Lung (tissue), 17 donors: ENCODE measurements at places on chromosomes 16 and 17. TPM values are rescaled to one million over a fixed set of nuclear protein-coding genes. Genes with fewer than 3 reads are reported as not detected.

- H3K27me3 ChIP-seq, result no peaks in the 10 kb centered on the region
- H3K36me3 ChIP-seq, result no peaks in the 10 kb centered on the region
Measured at GRCh38 chr16:85995541-85996423, 96.8 kb downstream of the IRF8 start.

DNA sequence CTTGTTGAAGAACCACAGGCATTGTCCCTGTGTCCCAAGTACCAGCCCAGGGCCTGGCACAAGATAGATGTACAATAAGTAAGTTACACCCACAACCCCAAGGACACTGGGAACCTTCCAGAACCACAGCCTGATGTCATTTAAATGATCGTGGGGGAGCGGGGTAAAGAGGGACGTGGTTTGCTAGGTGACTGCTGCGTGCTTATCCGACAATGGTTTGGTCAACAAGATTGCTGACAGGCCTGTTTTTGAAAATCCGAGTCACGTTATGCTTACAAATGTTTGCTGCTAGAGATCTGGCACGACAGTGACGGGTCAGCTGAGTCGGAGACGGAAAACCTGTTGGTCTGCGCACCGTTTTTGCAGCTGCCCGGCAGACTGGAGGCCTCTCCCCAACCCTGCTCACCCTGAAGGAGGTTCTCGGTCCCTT, 22.8 kb downstream of the COTL1 start:
- H3K27ac ChIP-seq, result no peak overlapping the region
- H3K36me3 ChIP-seq, result no peaks in the 10 kb centered on the region
- DNase-seq, result peak; percentile 53
- peaks cover 28% of the 10 kb centered on the region for H3K4me1 ChIP-seq
- H3K27me3 ChIP-seq, result no peaks in the 10 kb centered on the region
- H3K4me3 ChIP-seq, result no peak overlapping the region

DNA sequence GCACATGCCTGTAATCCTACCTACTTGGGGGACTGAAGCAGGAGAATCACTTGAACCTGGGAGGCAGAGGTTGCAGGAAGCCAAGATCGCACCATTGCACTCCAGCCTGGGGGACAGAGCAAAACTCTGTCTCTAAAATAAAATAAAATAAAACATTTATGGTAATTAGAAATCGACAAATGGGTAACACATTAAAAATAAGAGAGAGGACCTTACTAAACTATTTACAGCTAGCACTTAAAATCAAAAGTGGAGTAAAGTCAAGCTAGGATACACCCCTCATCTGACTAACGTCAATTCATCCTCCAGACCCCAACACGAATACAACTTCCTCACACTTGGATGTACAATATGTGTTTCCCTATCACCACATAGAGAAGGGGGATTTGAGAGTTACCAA, 27.8 kb upstream of the RHOT1 start:
- no peaks in the 10 kb centered on the region for H3K4me1 ChIP-seq
- no peak for DNase-seq
- H3K4me3 ChIP-seq, result no peak overlapping the region

The NFATC3 gene
- 56.0 TPM for total RNA-seq

The TAT gene
- 0.74 TPM for total RNA-seq

DNA sequence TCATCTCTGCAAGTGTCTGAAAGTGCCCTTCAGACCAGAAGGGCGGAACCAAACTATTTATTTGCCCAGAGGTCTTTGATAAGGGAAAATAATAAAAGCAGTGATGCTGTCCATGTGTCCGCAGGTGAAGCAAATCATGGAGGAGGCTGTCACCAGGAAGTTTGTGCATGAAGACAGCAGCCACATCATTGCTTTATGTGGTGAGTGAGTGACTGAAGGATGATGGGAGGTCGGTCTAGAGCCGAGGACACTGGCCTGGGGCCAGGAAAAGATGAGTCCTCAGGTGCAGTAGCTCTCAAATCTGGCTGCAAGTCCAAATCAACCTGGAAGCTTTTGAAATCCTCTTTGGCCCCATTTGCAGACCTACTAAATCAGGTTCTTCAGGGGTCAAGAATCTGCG, 6.1 kb downstream of the SGSM2 start:
- no peaks in the 10 kb centered on the region for H3K36me3 ChIP-seq
- no peak overlapping the region for H3K27ac ChIP-seq
- no peak overlapping the region for H3K4me3 ChIP-seq
- no peak for DNase-seq
- H3K27me3 ChIP-seq, result no peaks in the 10 kb centered on the region
- H3K4me1 ChIP-seq, result peaks cover 1% of the 10 kb centered on the region

- no peak for DNase-seq
- no peak overlapping the region for H3K4me3 ChIP-seq
- peaks cover 5% of the 10 kb centered on the region for H3K36me3 ChIP-seq
Measured at GRCh38 chr16:16007743-16008111, 58.3 kb downstream of the ABCC1 start.

DNA sequence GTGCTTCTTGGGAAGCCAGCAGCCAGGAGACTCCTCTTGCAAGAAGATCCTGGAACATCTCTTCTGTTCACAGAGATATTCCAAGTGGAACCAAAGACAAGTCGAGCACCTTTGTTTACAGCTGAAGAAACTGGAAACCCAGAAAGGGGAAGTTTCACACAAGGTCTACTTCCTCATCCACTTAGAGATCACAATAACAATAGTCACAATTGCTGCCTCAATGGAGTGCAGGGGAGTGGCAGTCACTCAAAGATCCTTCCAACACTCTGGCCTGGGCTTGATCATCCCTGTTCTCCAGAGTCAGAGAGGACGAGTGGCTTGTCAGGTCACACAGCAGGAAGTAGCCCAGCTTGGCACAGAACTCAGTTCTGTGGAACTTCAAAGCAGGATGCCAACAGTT, 46.9 kb upstream of the SIAH1 start:
- DNase-seq, result no peak
- H3K4me1 ChIP-seq, result no peaks in the 10 kb centered on the region
- no peaks in the 10 kb centered on the region for H3K36me3 ChIP-seq
- no peak overlapping the region for H3K27ac ChIP-seq
- H3K4me3 ChIP-seq, result no peak overlapping the region

GRCh38 chr17:35684055-35684802, 47.2 kb upstream of the RASL10B start:
- H3K27ac ChIP-seq, result no peak overlapping the region
- H3K27me3 ChIP-seq, result no peaks in the 10 kb centered on the region
- H3K4me3 ChIP-seq, result no peak overlapping the region
- peaks cover 27% of the 10 kb centered on the region for H3K36me3 ChIP-seq
- DNase-seq, result no peak
- no peaks in the 10 kb centered on the region for H3K4me1 ChIP-seq

DNA sequence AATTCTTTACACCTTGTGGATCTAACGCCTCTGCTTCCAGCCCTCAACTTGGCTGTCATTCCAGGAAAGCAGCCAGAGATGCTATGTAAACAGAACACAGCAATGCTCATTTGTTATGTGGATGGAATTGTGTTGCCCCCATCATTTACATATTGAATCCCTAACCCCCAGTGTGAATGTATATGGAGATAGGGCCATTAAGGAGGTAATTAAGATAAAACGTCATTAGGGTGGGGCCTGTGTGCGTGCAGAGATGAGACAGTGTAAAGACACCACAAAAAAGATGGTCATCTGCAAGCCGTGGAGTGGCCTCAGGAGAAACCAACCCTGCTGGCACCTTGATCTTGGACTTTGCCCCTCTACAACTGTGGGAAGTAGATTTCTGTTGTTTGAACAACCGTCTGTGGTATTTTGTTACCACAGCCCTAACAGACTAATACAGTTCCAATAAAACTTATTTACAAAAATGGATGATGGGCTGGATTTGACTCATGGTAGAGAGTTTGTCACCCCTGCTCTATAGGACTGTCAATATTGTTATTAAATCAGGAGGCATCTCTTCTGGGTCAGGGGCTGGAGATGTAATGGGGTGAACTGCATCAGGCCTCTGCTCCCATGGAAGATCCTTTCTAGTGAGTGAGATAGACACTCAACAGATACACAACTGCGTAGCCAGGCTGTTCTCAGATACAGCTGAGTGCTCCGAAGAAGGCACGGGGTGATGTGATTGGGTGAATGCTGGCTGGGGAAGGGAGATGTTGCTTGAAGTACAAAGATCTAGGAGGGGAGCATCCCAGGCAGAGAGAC, 339.0 kb downstream of the SNX29 start:
- DNase-seq, result no peak
- no peaks in the 10 kb centered on the region for H3K27me3 ChIP-seq
- H3K36me3 ChIP-seq, result no peaks in the 10 kb centered on the region
- no peaks in the 10 kb centered on the region for H3K4me1 ChIP-seq
- no peak overlapping the region for H3K27ac ChIP-seq
- no peak overlapping the region for H3K4me3 ChIP-seq

DNA sequence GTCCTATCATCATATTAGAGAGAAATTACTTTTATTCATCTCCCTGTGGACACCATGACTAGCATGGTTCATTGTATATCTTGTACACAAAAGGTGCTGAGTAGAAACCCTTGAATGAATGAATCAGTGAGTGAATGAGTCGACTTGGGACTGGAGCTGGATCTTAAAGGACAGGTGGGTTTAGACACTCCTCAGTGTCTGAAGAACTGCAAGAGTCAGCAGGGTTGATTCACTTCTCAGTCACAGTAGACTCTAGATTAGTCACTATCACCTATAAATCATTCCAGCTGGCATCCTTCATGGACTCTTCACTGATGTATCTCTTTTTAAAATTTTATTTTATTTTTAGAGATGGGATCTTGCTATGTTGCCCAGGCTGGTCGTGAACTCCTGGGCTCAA, 30.1 kb upstream of the PMFBP1 start:
- H3K27me3 ChIP-seq, result no peaks in the 10 kb centered on the region
- DNase-seq, result no peak
- peaks cover 26% of the 10 kb centered on the region for H3K4me1 ChIP-seq
- no peak overlapping the region for H3K4me3 ChIP-seq
- no peaks in the 10 kb centered on the region for H3K36me3 ChIP-seq

GRCh38 chr16:58026139-58026704, 668 bp downstream of the MMP15 start:
- H3K27me3 ChIP-seq, result no peaks in the 10 kb centered on the region
- peak overlapping the region; percentile 94 for H3K27ac ChIP-seq
- H3K36me3 ChIP-seq, result no peaks in the 10 kb centered on the region
- peaks cover 67% of the 10 kb centered on the region for H3K4me1 ChIP-seq

- no peaks in the 10 kb centered on the region for H3K27me3 ChIP-seq
- DNase-seq, result no peak
- H3K4me3 ChIP-seq, result no peak overlapping the region
- H3K36me3 ChIP-seq, result no peaks in the 10 kb centered on the region
Measured at GRCh38 chr16:97822-98221, 19.8 kb downstream of the MPG start.

GRCh38 chr16:56336071-56336688, 89.2 kb downstream of the AMFR start:
- peaks cover 28% of the 10 kb centered on the region for H3K36me3 ChIP-seq
- no peaks in the 10 kb centered on the region for H3K4me1 ChIP-seq
- no peak overlapping the region for H3K27ac ChIP-seq
- no peak overlapping the region for H3K4me3 ChIP-seq
- H3K27me3 ChIP-seq, result no peaks in the 10 kb centered on the region
- DNase-seq, result no peak

GRCh38 chr16:86786338-86786737, 208.0 kb downstream of the FOXL1 start:
- DNase-seq, result no peak
- H3K27me3 ChIP-seq, result no peaks in the 10 kb centered on the region
- no peak overlapping the region for H3K4me3 ChIP-seq
- H3K27ac ChIP-seq, result no peak overlapping the region

DNA sequence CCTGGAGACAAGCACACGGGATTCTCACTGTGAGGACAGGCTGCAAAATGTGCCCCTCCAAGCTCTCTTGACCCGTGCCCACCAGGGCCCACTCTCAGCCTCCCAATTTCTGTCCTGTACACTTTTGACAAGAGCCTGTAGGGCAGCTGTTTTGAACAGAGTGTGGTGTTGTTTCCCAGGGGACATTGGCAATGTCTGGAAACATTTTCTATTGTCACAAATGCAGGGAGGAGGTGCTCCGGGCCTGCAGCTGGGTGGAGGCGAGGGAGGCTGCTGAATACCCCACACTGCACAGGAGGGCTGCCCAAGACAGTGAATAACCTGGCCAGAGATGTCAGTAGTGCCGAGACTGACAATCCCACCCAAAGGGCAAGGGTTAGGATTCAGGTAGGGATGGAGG, 10.5 kb downstream of the CEP295NL start:
- no peak for DNase-seq
- H3K27me3 ChIP-seq, result no peaks in the 10 kb centered on the region
- H3K36me3 ChIP-seq, result peaks cover 8% of the 10 kb centered on the region
- H3K4me1 ChIP-seq, result peaks cover 7% of the 10 kb centered on the region
- H3K4me3 ChIP-seq, result no peak overlapping the region

- peaks cover 39% of the 10 kb centered on the region for H3K27me3 ChIP-seq
- DNase-seq, result peak; percentile 61
- H3K4me1 ChIP-seq, result no peaks in the 10 kb centered on the region
- no peak overlapping the region for H3K4me3 ChIP-seq
- H3K36me3 ChIP-seq, result no peaks in the 10 kb centered on the region
Measured at GRCh38 chr16:54309341-54309740, 22.8 kb upstream of the IRX3 start.
